ENCODE measurements at places on chromosomes 13 and 19. TPM values are rescaled to one million over a fixed set of nuclear protein-coding genes. Genes with fewer than 3 reads are reported as not detected.

The PDE4C gene
- total RNA-seq, result 0.27 TPM

The PBX4 gene
- 9.6 TPM for total RNA-seq

The CACNA1A gene
- total RNA-seq, result 4.4 TPM

The SHC2 gene
- total RNA-seq, result 0.08 TPM

The ZNF569 gene
- total RNA-seq, result 2.1 TPM

The SIGLEC9 gene
- not detected for total RNA-seq

The TNFSF9 gene
- total RNA-seq, result 60.1 TPM
